MCF 10A (cell line): ENCODE measurements at places on chromosomes 7 and 10. TPM values are rescaled to one million over a fixed set of nuclear protein-coding genes. Genes with fewer than 3 reads are reported as not detected.

DNA sequence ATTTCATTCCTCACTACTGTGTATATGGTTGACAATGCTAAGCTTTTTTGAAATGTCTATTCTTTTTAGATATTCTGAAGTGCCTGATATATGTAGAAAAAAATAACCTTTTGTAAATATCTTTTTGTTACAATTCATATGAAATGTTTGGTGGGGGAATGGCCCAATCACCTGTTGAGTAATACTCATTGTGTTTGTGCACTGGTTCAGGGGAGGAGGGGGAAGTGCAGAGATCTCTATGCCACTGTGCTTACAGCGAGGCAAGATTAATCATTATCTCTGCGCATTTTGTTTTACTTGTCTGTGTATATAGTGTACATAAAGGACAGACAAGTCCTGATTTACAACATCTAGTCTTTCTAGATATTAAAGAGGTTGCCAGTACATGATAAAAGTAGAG is 25.2 kb downstream of the NUP42 start:
- peaks cover 5% of the 10 kb centered on the region for H3K4me1 ChIP-seq
- H3K36me3 ChIP-seq, result peaks cover 5% of the 10 kb centered on the region
- H3K27me3 ChIP-seq, result no peaks in the 10 kb centered on the region
- no peak overlapping the region for H3K27ac ChIP-seq
- no peak for DNase-seq

DNA sequence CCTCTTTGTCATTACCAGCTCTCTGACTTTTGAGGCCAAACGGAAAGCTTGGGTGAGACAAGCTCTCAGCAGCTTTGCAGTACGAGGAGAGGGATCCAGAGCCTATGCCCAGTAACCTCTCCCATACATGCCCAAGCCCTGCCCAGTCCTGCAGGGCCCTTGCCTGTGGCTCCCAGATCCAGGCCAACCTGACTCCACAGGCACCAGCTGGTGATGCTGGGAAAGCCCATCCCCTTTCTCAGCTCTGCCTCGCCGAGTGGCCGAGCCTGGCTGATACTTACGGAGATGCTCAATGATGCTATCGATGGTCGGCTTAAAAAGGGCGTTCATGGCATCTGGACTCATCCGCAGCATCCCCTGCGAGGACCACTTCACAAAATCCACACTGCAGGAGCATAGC is 55.4 kb downstream of the PNLIPRP2 start:
- no peaks in the 10 kb centered on the region for H3K4me1 ChIP-seq
- H3K4me3 ChIP-seq, result no peak overlapping the region
- no peak overlapping the region for H3K27ac ChIP-seq
- H3K36me3 ChIP-seq, result no peaks in the 10 kb centered on the region
- no peaks in the 10 kb centered on the region for H3K27me3 ChIP-seq

DNA sequence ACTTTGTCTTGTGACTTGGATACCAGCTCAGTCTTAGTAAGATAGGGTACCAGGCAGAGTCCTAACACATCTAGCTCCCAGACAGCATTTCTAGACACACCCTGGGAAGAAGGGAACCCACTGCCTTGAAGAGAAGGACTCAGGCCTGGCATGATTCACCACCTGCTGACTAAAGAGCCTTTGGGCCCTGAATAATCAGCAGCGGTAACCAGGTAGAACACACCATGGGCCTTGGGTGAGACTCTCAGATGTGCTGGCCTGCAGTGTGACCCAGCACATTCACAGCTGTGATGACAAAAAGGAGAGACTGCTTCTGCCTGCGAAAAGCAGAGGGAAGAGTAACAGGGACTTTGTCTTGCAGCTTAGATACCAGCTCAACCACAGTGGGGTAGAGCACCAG is 10.4 kb upstream of the TNKS2 start:
- peaks cover 4% of the 10 kb centered on the region for H3K4me1 ChIP-seq
- H3K4me3 ChIP-seq, result no peak overlapping the region
- no peaks in the 10 kb centered on the region for H3K27me3 ChIP-seq
- H3K27ac ChIP-seq, result peak overlapping the region; percentile 65

GRCh38 chr7:86643561-86644281 is at the start of gene GRM3:
Gene GRM3 (plus strand): TSS chr7:86643909. CDS start chr7:86765146, 121,237 bp downstream.
- H3K36me3 ChIP-seq, result no peaks in the 10 kb centered on the region
- no peak within 1 kb of the TSS for H3K27ac ChIP-seq

GRCh38 chr10:118720685-118721538 is 33.9 kb downstream of the CACUL1 start:
- peaks cover 17% of the 10 kb centered on the region for H3K36me3 ChIP-seq
- H3K27me3 ChIP-seq, result no peaks in the 10 kb centered on the region
- DNase-seq, result peak; percentile 72

CPN1 gene
- not detected in 2 replicates for total RNA-seq

FOXP2 gene
- total RNA-seq, result not detected in 2 replicates

SFRP5 gene
- total RNA-seq, result not detected in 2 replicates
